ENCODE measurements at places on chromosomes 6 and 20.

DNA sequence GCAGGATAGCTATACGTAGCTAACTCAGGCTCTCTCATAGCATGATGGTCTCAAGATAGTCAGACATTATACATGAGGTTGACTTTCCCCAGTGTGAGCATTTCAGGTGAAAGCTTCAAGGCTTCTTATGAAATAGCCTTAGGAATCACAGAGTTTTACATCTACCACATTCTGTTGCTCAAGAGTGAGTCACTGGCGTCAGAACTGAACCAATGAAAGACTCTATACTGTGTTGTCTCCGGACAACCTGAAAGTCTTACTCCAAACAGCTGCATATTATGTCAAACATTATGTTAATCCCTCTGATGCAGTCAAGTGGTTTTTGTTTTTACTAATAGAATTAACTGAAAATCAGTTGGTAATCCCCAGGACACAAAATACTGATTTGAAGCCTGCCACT is 79.8 kb upstream of the TRDN start:
- DNase-seq, result no peak

GRCh38 chr6:149363154-149363553 is 36.9 kb upstream of the SUMO4 start:
- DNase-seq, result no peak

GRCh38 chr20:8298426-8299043 is 166.5 kb downstream of the PLCB1 start:
- no peak for DNase-seq

DNA sequence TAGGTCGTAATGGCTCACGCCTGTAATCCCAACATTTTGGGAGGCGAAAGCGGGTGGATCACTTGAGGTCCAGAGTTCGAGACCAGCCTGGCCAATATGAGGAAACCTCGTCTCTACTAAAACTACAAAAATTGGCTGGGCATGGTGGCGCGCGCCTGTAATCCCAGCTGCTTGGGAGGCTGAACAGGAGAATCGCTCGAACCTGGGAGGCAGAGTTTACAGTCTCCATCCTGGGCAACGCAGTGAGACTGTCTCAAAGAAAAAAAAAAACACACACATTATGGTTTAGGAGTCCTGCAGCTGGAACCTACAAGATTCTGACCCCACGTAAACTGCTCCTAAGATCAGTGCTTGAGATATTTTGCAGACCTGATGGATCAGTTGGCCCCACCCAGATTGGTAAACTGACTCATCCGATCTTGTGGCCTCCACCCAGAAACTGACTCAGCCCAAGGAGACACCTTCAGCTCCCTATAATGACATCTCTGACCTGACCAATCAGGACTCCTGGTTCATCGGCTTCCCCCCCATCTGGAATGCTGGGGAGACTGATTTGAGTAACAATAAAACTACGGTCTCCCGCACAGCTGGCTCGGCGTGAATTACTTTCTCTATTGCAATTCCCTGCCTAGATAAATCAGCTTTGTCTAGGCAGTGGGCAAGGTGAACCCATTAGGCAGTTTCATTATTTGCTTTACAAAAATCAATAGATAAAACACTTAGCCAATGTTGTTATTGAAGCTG is 96.2 kb upstream of the BTN3A2 start:
- DNase-seq, result no peak

- no peak for DNase-seq
Observed at GRCh38 chr20:58762120-58762519, 69.5 kb downstream of the NPEPL1 start.

- DNase-seq, result no peak
Observed at GRCh38 chr20:59221707-59222252, 58.2 kb downstream of the ZNF831 start.

GRCh38 chr6:3905945-3906845 is 57.0 kb downstream of the FAM50B start:
- peak; percentile 44 for DNase-seq

GRCh38 chr6:96059586-96059985 is 43.8 kb downstream of the FUT9 start:
- no peak for DNase-seq

DNA sequence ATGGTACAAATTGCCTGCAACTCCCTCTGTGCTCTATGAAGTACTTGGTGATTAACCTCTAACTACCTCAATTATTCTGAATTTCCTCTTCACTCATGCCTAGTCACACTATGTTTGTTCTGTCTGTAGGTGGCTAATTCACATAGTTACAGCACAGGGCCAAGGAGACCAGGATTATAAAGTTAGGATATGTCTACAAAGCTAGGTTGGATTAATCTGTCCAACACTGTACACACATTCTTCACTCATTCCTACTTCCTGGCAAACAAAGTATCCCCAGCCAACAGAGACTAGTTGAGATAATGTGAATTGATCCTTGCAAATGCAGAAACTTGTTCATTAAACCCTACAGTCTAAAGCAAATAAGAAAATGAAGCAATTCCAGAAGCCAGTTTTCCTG is 269.8 kb downstream of the HACE1 start:
- no peak for DNase-seq

DNA sequence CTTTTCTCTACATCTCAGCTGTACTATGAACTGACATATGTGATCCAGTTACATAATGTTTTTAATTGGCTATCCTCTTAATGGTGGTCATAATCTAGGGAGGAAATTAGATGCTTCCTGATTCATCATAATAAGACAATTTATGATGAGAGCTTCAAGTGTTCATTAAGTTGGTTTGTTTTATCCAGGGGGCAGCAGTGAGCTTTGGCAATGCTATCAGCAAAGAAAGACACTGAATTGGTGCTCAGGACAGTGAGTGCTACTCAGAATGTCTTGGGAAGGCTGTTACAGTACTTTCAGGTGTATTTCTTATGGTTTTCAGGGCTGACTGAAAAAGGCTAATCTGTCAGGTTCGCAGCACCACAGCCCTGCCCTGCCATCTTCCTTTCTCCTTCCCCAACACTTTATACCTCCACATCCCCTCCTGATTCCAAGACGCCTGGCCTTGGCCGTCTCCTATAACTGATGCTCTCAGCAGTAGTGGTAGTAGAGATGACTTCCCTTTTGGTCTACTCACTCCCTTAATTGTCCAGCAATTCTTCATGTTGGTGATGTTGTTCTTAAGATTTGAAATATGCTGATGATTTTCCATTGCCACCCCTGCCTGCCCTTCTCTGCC is 67.0 kb upstream of the TNFAIP3 start:
- no peak for DNase-seq

- DNase-seq, result peak; percentile 69
Observed at GRCh38 chr6:154508573-154509375, 1.7 kb downstream of the CNKSR3 start.
